ENCODE measurements at places on chromosomes 2 and 18. TPM values are rescaled to one million over a fixed set of nuclear protein-coding genes. Genes with fewer than 3 reads are reported as not detected.

CFC1 gene
- polyA plus RNA-seq = 21.4 TPM

FSHR gene
- polyA plus RNA-seq = not detected

CROCC2 gene
- 3.1 TPM for polyA plus RNA-seq

ELAC1 gene
- 14.2 TPM for polyA plus RNA-seq

TWIST2 gene
- polyA plus RNA-seq = 5.2 TPM

MPP4 gene
- 0.33 TPM for polyA plus RNA-seq

PARD3B gene
- polyA plus RNA-seq = 10.8 TPM

RPRM gene
- polyA plus RNA-seq = 78.2 TPM

ARHGEF4 gene
- polyA plus RNA-seq = 203 TPM

MRPS5 gene
- polyA plus RNA-seq = 86.6 TPM

GAREM1 gene
- 19.6 TPM for polyA plus RNA-seq

REG3G gene
- polyA plus RNA-seq = not detected

EFR3B gene
- polyA plus RNA-seq = 44.1 TPM

RHBDD1 gene
- 16.8 TPM for polyA plus RNA-seq

RTTN gene
- polyA plus RNA-seq = 15.4 TPM

CXCR1 gene
- polyA plus RNA-seq = not detected

MROH2A gene
- polyA plus RNA-seq = not detected

CNTNAP5 gene
- 45.3 TPM for polyA plus RNA-seq

C2orf15 gene
- 3.4 TPM for polyA plus RNA-seq

ATP8B1 gene
- polyA plus RNA-seq = 3.4 TPM

ABCG5 gene
- 0.44 TPM for polyA plus RNA-seq

UGT1A10 gene
- not detected for polyA plus RNA-seq

CHN1 gene
- polyA plus RNA-seq = 61.8 TPM

LAPTM4A gene
- 159 TPM for polyA plus RNA-seq

ZBTB7C gene
- 10.1 TPM for polyA plus RNA-seq

OR6B2 gene
- polyA plus RNA-seq = not detected

C1GALT1C1L gene
- 1.8 TPM for polyA plus RNA-seq

ATOH8 gene
- 13.5 TPM for polyA plus RNA-seq

CRYBA2 gene
- 0.63 TPM for polyA plus RNA-seq

ELOA2 gene
- polyA plus RNA-seq = 0.06 TPM

CAPN14 gene
- 0.62 TPM for polyA plus RNA-seq

CYTIP gene
- 0.54 TPM for polyA plus RNA-seq

LRRFIP1 gene
- 56.1 TPM for polyA plus RNA-seq

ERFE gene
- polyA plus RNA-seq = 2.4 TPM

SLC40A1 gene
- 36.1 TPM for polyA plus RNA-seq

BMP10 gene
- polyA plus RNA-seq = not detected

ADCY3 gene
- polyA plus RNA-seq = 36.7 TPM

MAPRE2 gene
- polyA plus RNA-seq = 167 TPM

TWSG1 gene
- polyA plus RNA-seq = 33.1 TPM

CGREF1 gene
- polyA plus RNA-seq = 55.3 TPM

CRYGC gene
- polyA plus RNA-seq = 0.44 TPM

XRCC5 gene
- 144 TPM for polyA plus RNA-seq

SERPINB11 gene
- polyA plus RNA-seq = not detected

SLC8A1 gene
- 29.3 TPM for polyA plus RNA-seq

PAX3 gene
- polyA plus RNA-seq = 9.4 TPM

SETBP1 gene
- polyA plus RNA-seq = 24.7 TPM

TAF4B gene
- polyA plus RNA-seq = 2.0 TPM

GRB14 gene
- 31.5 TPM for polyA plus RNA-seq

GCC2 gene
- 29.9 TPM for polyA plus RNA-seq

TUBA4B gene
- polyA plus RNA-seq = 0.39 TPM

CNDP1 gene
- 1.1 TPM for polyA plus RNA-seq

ADAM23 gene
- 50.5 TPM for polyA plus RNA-seq

FANCL gene
- 54.0 TPM for polyA plus RNA-seq

MREG gene
- 7.7 TPM for polyA plus RNA-seq

SLC23A3 gene
- 2.4 TPM for polyA plus RNA-seq

IL36G gene
- polyA plus RNA-seq = 0.18 TPM

IFIH1 gene
- 6.1 TPM for polyA plus RNA-seq

Measured in spinal cord (tissue), 10 donors.